ENCODE measurements at places on chromosomes 13 and 19.

- ATAC-seq = peak; percentile 10
Measured at GRCh38 chr13:79405501-79405830, 589 bp downstream of the RBM26 start.

DNA sequence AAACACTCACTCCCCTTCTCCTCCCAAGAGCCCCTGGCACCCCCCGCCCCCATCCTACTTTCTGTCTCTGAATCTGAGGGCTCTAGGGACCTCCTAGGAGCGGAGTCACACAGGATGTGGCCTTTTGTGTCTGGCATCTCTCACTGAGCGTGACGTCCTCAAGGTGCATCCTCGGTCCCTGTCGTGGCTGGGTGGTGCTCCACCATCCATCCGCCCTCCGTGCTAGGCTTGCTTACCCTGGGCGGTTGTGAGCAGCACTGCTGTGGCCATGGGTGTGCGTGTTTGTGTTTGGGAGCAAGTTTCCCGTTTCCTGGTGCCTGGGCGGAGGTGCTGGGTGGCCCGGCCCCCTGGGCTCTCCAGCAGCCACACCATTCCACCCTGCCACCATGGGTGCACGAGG, 12.2 kb downstream of the PLEKHJ1 start:
- ATAC-seq = no peak

DNA sequence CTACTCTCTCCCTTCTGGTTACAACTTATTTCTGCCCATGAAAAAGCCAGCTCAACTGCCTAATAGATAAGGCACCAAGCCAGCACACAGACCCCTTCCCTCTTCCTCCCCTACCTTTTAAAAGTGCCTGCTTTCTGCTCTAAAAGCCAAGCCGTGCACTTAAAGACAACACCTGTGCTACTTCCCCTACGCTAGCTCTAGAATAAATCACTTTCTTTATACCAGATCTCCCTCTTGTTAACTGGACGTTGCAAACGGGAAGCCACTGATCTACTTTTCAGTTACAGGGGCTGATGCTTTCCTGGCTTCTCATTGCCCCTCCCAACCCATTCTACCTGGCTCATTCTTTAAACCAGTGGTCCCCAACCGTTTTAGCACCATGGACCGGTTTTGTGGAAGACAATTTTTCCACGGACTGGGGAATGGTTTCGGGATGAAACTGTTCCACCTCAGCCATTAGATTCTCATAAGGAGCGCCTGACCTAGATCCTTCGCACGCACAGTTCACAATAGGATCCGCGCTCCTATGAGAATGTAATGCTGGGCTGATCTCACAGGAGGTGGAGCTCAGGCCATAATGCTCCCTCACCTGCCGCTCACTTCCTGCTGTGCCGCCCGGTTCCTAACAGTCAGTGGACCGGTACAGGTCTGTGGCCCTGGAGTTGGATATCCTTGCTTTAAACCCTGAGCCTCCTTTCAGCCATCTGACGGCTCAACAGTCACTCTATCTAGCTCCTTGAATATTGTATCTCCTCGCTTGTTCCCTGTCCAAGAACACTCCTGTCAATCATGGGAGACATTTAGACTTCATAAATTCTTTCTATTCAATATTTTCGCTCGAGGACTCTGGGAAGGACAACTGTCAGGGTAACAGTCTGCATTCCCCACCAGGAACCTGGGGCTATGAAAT, 841 bp upstream of the ZNF223 start:
- ATAC-seq = no peak

DNA sequence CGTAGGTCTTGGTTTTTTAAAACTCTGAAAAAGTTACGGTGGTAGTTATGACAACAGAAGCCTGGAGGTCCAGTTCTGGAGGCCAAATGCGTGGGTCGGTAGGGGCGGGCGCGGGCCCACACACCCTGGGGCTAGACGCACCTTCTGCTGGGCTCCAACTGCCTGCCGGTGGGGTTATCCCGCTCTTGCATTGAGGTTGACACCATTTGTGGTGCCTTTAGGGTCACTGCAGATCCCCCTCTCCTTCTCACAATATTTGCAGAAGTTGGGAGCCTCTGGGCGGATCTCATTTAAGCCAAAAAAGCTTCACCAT, 81.6 kb downstream of the CHST8 start:
- ATAC-seq = no peak

- peak; percentile 74 for ATAC-seq
Measured at GRCh38 chr13:38577048-38577447, 109.8 kb upstream of the FREM2 start.

- ATAC-seq = no peak
Measured at GRCh38 chr13:29511980-29512379, 83.5 kb downstream of the SLC7A1 start.

- ATAC-seq = no peak
Measured at GRCh38 chr13:59666504-59666903, 497.2 kb downstream of the DIAPH3 start.

DNA sequence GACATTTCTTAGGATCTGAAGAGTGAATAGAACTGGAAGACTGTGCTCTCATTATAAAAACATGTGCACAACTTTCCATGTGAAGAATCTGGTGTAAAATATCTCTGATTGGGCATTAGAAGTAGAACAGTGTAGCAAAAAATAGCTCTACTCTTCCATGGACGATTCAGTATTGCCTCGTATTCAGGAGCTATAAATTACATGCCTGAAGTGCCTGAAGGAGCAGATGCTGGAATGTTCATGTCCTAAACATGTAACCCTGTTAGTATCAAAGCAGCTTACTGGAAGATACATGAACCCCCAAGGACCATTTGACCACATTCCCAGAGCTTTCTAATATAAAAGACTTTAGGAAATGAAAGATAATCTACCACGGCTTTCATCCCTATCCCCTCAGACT, 528.9 kb downstream of the DACH1 start:
- ATAC-seq = peak; percentile 26

DNA sequence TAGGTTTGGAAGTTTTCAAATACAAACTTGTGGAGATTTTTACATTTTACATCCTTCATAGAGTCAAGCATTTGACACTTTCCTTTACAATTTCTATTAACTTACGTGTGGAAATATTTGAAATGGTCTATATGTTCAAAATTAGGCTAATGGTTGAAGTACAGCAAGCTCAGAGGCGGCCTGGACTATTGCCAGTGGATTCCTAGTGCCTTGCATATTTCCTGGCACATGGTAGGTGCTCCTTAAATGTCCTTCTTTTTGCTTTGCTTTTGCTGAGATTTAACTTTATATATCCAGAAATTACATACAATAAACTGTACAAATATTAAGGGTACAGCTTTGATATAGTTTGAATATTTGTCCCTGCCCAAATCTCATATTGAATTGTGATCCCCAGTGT, 93.9 kb downstream of the UBL3 start:
- ATAC-seq = no peak

- no peak for ATAC-seq
Measured at GRCh38 chr19:16824658-16825311, 4.4 kb upstream of the SIN3B start.

DNA sequence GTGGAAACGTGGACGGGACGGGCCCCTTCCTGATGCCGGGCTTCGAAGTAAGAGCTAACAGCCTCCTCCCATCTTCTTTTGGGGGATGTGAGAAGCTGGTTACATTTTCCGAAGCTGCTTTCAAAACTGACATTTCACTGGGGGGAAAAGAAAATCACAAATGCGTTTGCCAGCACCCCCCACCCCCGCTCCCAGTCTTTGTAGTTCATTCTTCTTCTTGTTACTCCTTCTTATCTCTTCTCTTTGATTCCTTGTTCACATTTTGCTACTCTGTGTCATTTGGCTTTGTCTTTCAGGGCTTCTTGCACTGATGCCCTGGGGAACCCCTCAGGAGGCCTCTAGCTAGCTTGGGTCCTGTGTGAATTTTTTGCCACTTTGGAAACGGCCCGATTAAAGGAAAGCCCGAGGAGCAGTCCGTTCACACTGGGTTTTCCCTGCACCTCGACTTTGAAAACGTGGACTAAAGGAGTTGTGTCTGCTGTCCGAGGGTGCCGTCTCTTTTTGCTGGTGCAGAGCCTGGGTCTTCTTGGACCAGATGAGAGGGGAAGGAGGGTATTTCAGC, 1.3 kb downstream of the CARM1 start:
- no peak for ATAC-seq

DNA sequence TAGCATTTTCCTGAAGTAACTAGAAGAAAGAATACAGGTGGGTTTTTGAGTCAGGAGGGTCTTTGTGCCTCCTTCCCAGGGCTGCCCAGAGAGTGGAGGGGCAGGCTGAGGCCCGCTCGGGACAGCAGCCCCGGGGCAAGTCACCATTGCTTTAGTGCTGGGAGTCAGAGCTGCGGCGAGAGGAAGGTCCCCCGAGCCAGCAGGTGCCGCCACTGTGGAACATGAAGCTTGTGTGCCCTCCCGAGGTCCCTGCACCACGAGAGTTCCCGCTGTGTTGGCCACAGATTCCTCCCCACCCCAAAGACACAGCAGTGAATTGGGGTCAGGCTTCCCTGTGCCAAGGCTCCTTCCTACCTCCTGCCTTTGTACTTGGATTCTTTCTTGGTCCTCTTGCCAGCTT, 50.9 kb upstream of the TEX29 start:
- no peak for ATAC-seq

DNA sequence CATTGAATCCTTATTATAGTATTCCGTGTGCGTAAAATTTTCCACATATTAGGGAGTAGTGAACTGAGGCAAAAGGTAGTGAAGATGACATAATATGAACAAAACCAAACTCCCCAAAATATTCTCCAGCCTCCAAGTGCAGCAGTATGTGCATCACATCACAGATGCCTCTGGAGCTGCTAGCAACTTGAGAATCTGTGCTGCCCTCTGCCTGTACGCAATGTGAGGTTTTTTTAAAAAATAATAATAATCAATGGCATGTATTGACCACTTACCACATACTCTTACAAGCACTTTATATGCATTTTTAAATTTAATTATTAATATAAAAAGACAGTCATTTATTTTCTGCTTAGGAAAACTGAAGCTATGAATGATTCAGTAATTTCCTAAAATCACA, 583.0 kb upstream of the SPRY2 start:
- ATAC-seq = no peak

DNA sequence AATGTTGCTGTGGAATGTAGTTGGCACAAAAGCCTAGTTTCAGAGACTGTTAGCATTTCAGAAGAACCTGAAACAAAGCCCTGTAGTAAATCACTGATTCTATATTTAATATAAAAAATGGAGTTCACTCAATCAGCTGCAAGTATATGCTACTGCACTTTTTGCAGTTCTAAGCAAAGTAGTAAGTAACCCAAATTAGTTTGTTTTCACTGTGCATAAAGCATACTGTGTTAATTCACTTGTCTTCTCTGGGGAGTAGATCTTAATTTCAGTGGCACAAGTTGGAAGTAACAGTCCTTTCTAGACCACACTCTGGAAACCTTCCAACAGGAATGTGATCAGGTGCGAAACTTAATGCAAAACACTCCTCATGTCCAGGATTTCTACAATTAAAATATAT, 139.3 kb downstream of the DACH1 start:
- ATAC-seq = no peak

DNA sequence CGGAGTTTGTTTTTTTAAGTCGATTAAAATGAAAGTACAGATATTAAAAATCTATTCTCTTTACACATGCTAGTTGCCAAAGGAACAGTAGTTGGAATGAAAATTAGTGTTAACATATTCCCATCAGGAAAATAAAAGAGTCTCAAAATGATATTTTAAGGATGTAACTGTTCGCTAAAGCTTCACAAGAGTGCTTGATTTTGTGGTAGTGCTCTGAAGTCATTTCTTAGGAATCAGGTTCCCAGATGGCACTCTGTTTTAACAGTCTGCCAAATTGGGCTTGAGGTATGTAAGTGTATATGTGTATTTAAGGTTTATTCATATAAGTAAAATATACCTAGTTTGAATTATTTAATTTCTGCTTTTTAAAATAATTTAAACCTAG, 128.8 kb downstream of the LMO7 start:
- ATAC-seq = no peak

GRCh38 chr13:54934121-54934520, 1905.5 kb downstream of the OLFM4 start:
- ATAC-seq = peak; percentile 59

DNA sequence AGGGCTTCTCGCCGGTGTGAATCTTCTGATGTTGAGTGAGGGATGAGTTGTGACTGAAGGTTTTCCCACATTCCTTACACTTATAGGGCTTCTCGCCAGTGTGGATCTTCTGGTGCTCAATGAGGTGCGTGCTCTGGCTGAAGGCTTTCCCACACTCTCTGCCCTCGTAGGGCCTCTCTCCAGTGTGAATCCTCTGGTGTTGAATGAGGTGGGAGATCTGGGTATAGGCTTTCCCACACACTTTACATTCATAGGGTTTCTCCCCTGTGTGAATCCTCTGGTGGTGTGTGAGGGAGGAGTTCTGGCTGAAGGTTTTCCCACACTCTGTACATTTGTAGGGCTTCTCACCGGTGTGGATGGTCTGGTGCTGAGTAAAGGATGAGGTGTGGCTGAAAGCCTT, 33.2 kb downstream of the ZNF473 start:
- ATAC-seq = no peak

GRCh38 chr19:51047031-51047335, 12.2 kb upstream of the KLK12 start:
- ATAC-seq = no peak

DNA sequence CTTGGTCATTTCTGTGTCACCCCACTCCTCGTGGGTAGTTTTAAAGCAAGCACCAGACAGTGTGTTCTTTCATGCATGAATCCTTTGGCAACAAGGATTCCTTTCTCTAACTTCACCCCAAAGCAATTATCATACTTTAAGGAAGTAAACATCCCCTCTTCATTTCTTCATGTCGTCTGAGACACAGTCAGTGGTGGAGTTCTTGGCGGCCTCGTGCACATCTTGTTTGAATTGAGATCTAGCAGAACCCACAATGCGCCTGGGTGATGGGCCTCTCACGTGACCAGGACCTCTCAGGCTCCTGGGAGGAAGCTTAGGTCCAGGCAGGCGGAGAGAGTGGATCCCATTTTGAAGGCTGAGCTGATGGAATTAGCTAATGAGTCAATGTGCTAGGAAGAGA, 2.6 kb downstream of the ACSBG2 start:
- no peak for ATAC-seq

- peak; percentile 7 for ATAC-seq
Measured at GRCh38 chr19:6423499-6424194, 964 bp downstream of the KHSRP start.

- no peak for ATAC-seq
Measured at GRCh38 chr19:55289117-55289796, 5.5 kb downstream of the BRSK1 start.

DNA sequence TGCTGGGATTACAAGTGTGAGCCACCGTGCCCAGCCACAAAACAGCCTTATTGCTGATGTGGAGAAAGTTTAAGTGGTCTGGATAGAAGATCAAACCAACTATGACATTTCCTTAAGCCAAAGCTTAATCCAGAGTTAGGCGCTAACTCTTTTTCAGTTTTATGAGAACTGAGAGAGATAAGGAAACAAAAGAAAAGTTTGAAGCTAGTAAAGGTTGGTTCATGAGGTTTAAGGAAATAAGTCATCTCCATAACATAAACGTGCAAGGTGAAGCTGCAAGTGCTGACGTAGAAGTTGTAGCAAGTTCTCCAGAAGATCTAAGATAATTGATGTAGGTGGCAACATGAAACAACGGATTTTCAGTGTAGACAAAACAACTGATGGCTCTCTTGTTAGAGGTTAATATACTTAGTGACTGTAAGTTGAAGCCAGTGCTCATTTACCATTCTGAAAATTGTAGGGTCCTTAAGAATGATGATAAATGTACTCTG, 41.6 kb downstream of the ZMYM2 start:
- no peak for ATAC-seq

GRCh38 chr19:42421591-42422031, 5.6 kb downstream of the LIPE start:
- no peak for ATAC-seq

GRCh38 chr19:2043251-2043641, 7.8 kb downstream of the MKNK2 start:
- ATAC-seq = no peak
